ENCODE measurements at places on chromosomes 6 and 20.

- no peak for DNase-seq
These were observed 13.9 kb upstream of the BFSP1 start for GRCh38 chr20:17545127-17545526.

GRCh38 chr20:54368570-54368969 lies 106.8 kb upstream of the DOK5 start:
- DNase-seq, result no peak

DNA sequence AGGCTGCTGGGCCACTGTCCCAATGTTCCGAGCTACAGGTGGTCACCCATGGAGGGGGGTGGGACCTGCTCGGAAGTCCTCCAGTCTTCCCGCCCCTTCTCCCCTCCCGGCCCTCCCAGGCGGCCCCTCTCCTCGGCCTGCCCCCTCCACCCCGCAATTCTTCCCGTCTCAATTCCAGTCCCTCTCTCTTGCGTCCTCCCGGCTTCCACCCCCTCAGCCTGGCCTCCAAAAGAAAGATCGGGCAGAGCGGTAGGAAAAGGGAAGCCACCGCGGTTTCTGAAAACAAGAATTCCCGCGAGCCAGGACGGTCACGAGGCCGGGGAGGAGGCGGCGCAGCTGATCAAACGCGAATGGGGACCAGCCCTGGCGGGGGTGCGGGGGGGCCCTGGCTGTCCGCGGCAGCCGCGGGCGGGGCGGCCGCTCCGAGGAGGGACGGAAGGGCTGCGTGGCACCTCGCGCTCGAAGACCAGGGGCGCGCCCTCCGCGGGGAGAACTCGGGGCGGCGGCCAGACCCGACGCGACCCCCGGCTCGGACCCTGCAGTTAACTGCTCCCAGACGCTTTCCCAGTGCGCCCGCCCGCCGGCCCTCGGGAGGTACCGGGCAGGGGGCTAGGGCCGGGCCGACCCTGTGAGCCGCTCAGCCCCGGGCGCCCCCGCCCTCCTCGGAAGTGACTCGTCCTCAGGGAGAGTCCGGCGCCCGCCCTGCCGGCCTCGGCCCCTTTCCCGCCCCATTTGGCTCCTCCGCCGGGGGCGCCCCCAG lies 1.0 kb downstream of the PXDC1 start:
- peak; percentile 73 for DNase-seq

GRCh38 chr6:139821676-139822223 lies 447.3 kb upstream of the CITED2 start:
- no peak for DNase-seq

GRCh38 chr6:2582268-2582667 lies 168.5 kb downstream of the MYLK4 start:
- DNase-seq, result no peak

- no peak for DNase-seq
These were observed 88.8 kb downstream of the DZANK1 start for GRCh38 chr20:18377896-18378481.

GRCh38 chr20:34720266-34720665 lies 16.1 kb downstream of the TP53INP2 start:
- DNase-seq, result peak; percentile 13

- DNase-seq, result no peak
These were observed 106.3 kb downstream of the ZDHHC14 start for GRCh38 chr6:157487110-157487773.

GRCh38 chr20:25257756-25258475 lies 10.0 kb downstream of the PYGB start:
- no peak for DNase-seq

GRCh38 chr20:2084703-2085102 lies 16.9 kb upstream of the STK35 start:
- DNase-seq, result no peak

GRCh38 chr6:422433-423054 lies 31.0 kb downstream of the IRF4 start:
- DNase-seq, result no peak

- DNase-seq, result no peak
These were observed 53.9 kb downstream of the IGF2R start for GRCh38 chr6:160022793-160023192.

- DNase-seq, result no peak
These were observed 393.7 kb downstream of the ZFAND3 start for GRCh38 chr6:38213251-38213658.

- DNase-seq, result no peak
These were observed 8.9 kb downstream of the DSP start for GRCh38 chr6:7550433-7550801.

- no peak for DNase-seq
These were observed 655.7 kb downstream of the EPHA7 start for GRCh38 chr6:92763680-92764079.
